GM12864 (cell line): ENCODE measurements at places on chromosomes 7 and 10.
A peak's percentile ranks its signal among the peaks of the same experiment; 100 is the strongest.

DNA sequence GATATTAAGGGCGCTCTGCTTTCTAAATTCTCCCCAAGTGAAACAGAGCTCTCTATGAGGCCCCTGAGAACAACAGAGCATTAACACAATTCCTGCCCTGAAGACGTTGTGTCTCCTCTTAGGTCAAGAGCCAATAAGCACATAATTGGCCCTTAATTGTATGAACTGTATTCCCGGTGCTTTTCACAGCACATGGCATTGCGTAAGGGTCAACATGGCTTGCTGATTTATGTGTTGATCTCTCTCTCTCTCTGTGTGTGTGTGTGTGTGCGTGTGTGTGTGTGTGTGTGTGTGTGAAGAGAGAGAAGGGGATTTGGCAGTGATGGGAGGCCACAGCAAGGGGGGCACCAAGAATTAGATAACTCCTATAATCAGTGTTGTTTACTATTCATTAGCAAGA, 40.5 kb downstream of the LYZL1 start:
- DNase-seq, result no peak

GRCh38 chr10:61539876-61540275, 86.7 kb upstream of the TMEM26 start:
- DNase-seq, result no peak

DNA sequence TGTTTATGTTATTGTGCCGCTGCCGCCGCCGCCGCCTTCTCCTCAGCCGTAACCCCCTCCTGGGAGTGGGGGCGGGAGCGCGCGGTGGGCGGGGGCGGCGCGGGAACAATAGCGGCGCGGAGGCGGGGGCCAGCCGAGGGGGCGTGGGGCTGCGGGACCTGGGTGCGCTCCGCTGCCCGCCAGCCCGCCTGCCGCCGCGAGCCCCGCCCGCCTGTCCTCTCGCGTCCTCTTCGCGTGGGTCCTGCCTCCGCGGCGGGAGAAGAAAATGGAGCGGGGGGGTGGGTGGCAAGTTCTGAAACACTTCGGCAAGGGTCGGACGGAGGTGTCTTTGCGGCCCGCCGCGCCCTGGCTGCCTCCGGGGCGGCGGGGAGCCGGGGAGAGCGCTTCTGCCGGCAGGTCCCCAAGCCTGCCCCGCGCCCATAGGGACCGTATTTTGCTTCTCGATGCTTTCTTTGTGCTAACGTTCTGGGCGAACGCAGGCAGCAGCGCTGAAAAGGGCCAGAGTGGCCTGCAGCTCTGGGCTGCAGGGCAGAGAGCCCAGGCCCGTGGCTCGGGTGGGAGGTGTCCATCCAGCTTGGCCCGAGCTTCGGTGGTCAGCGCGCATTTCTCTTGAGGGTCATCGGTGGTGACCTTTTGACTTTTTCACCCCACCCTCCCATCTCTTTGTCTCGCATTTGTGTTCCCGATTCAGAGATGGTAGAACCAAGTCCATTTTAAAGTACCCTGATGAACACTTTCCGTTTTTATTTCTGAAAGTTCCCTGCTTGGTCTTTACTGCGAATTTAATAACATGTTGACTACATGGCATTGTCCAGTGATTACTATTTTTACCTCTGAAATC, 613 bp downstream of the MAPK8 start:
- no peak for DNase-seq

GRCh38 chr10:29810816-29811215, 176.0 kb upstream of the SVIL start:
- no peak for DNase-seq

DNA sequence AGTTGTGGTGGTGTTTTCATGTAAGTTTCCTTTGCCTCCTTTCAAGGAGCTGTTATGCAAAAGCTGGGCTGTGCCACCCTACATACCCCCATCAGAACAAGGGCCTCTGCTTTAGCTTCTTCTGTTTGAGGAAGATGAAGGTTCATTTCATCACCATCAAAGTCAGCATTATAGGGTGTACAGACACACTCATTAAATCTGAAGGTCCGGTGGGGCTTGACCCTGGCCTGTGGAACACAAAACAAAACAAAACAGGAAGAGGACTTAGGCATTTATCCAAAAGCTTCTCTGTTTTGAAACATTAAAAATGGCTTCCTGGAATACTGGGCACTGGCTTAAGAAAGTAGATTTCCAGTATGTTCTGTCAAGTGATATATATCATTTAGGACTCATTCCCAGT, 15.8 kb downstream of the POLR3A start:
- DNase-seq, result no peak

GRCh38 chr7:3187444-3188040, 113.5 kb upstream of the SDK1 start:
- no peak for DNase-seq

DNA sequence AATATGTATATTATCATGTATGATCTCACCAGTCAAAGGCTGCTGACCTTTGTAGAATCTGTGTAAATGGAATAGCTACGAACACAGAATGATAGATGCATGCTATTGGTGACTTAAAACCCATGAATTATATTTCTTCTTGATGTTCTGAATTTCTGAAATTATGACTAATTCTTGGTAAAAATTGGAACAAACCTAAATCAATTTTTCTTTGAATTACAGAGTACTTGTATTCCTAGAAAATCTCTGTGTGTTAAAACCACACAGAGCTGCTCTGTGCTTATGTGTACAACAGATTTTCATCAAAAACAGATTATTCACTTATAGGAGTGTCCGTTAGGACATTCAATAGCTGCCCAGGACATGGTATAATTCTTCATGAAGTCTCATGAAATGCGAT, 108.3 kb upstream of the MDFIC start:
- DNase-seq, result no peak

- DNase-seq, result no peak
These were observed 3.3 kb downstream of the MUC3A start for GRCh38 chr7:100952641-100953040.

DNA sequence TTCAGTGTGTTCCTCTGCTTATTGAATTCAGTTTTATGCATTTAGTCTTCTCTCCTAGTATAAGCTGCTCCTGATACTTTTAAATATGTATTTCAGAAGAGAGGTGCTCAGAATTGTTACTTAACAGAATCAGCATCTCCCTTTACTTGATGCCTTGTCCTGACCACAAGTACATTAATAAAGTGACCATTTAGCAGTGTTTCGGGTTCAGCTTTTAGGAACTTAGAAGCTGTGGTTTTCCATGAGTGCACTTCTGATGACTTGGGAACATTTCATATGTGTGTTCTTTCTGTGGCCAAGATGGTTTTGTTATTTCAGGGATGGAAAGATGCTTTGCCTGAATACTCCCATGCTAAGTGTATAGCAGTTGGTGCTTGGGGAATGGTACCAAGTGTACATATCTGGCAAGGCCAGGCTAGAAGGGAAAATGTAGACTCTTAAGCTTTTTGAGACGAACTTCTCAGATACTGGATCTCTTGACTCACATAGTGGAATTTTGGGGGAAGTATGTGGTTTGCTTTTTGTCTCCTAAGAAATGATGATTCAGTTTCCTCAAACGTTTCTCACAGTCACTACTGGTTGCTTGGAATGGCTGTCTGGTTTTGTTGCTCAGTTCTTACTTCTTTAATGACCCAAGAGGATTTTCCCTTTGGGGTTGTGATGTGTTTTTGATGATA, 17.2 kb downstream of the SGPL1 start:
- no peak for DNase-seq

DNA sequence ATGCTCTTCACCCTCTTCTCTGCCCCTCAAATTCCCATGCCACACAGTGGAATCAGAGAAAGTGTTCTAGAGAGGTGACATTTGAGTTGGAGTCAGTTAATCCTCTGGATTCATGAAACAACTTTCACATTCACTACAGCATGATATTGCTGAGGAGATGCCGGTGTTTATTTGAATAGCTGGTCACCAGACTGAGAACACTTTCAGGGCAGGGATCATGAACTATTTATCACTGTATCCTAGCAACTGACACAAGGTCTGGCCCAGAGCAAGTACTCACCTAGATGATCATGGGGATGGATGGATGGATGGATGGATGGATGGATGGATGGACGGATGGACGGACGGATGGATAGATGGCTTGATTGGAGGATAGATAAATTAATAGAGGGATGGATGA, 116.7 kb upstream of the ZMIZ1 start:
- DNase-seq, result no peak

GRCh38 chr7:47714669-47715607, 133.0 kb upstream of the TNS3 start:
- peak; percentile 73 for DNase-seq

DNA sequence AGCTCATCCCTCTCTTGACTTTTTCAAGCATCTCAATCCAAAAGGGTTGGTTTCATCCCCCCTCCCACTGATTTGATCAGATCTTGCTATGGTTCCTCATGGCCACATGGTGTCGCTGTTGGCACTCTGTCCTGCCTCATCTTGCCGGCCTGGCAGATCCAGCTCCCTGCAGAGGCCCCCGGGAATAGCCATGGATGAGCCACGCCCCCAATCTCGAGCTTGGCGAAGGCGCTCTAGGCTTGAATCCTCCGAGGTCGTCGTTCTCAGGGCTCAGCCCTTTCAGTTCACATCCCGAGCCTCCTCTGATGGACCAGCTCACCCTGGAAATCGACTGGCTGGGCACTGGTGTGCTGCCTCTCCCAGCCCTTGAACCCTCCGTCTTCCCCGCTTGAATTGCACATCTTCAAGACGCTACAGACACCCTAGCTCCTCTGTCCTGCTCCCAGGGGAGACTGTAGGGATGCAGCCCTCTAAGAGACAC, 628.7 kb downstream of the TYW1 start:
- peak; percentile 2 for DNase-seq

- DNase-seq, result no peak
These were observed 18.1 kb downstream of the CHAT start for GRCh38 chr10:49631975-49632374.

- DNase-seq, result no peak
These were observed 3.3 kb downstream of the WIPF3 start for GRCh38 chr7:29809533-29810155.

DNA sequence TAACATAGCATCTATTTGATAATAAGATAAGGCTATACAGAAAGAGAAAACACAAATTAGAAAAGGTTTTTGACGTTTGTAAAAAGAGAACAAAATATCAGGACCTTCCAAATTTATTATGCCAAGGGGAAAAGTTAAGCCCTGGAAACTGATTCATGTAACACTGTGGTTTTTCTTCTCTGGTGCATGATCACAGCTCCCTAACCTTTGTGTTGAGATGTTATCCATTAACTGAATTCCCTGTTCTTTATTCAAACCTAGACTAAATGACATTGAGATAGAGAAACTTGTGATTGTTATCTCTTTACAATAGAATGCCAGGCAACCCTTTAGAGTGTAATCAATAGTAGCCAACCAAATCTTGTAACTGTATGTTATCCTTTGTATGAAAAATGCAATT, 141.5 kb upstream of the NRG3 start:
- DNase-seq, result no peak

GRCh38 chr10:70985824-70986622, 97.7 kb upstream of the PCBD1 start:
- DNase-seq, result no peak

DNA sequence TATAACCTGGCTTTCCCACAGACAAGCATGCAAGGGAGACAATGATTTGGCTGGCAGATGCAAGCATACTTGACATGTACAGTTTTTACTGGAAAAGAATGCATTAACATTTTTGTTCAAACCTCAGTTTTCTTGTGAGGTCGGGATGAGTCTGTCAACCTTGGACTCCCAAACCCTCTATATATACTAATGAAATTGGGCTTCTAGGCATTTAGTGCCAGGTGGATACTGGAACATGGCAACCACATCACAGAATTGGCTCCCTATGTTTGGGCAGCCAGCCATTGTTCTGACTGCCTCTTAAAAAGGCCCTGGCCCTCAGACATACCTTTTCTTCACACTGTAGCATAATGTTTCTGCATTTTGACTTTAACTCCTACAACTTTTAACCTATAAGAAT, 39.1 kb downstream of the CDK6 start:
- no peak for DNase-seq

GRCh38 chr10:132448248-132448731, 51.3 kb downstream of the PWWP2B start:
- DNase-seq, result no peak

DNA sequence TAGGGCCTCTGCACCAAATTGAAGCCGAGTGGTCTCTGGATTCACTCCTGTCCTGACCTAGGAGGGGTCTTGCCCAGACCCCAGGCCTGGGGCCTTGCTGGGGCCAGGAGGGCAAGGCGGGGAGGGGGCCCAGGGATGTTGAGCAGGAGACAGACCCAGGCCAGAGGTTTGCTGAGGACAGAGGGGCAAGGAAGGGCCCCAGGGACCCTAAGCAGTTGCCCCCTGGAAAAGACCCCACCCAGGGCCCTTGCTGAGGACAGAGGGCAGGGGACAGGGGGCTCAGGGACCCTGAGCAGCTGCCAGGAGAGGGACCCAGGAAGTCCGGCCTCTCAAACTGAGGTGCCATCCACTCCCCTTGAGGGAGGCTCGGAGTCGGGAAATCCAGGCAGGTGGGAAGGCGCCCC, 32.7 kb downstream of the FOXL3 start:
- no peak for DNase-seq

- DNase-seq, result no peak
These were observed 169.5 kb upstream of the PFKP start for GRCh38 chr10:2897619-2898508.

DNA sequence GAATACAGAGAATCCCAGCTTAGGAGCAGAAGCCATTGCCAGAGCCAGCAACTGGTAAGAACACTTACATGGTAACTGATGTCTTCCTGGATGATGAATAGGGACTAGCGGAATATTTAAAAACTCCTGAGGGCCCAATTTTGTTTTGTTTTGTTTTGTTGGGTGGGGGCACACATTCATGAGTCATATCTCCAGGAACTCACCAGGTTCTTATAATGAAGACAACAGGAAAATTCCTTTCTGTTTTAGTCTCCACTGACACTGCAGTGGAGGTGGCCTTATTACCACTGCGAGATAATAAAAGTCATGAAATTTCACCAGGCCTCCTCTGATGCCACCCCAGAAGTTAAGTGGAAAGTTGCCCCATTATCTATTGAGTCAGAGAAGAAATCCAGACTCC, 6.6 kb upstream of the CUZD1 start:
- no peak for DNase-seq

DNA sequence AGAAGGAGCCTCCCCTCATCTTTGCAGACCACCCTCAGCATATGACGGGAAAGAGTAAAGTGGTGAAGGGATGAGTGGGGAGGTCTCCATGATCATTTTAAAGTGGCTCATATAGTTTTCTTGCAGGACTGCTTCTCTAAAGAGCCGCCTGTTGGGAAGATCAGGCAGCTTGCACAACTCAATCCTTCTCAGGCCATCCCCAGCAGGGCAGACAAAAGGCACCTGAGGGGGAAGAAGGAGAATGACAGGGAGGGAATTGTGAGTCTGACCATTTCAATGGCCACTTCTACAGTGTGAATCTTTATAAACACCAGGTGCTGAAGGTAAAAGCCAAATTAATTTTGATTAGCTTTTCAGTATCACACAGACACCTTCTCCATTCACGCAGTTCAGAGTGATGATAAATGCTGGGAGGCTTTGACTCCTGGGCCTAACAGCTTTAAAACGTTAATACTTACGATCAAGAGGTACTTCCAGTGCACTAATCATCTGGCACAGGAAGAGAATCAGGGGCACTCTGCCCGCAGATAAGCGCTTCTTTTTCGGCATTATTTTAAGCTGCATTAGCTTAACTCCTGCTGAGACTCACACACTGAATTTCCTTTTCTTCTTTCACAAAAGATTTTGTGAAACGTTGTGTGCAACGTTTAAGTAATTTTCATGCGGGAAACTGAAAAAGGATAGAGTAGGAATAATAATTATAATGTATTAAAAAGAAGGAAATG, 109.5 kb upstream of the LAMB4 start:
- no peak for DNase-seq
